ENCODE measurements at places on chromosomes 5 and 9.

GRCh38 chr9:125561509-125562148, 145.4 kb downstream of the MAPKAP1 start:
- DNase-seq: no peak

DNA sequence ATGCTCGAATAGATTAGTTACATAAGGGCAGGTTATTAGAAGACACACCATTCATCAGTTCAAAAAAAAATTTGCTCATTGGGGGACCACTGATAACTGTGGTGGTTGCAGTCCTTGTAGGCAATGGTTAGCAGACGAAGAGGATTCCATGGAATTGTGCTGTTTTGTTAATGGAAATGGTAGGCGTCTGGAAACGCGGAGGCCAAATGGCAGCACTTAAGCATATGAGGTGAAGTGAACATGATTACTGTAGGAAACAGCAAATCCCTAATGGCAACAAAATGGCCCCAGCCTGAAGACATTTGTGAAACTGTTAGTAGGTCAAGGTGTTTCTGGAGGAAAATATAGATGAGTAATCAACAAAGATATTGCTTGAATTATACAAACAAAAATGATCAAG, 535.4 kb upstream of the PTPRD start:
- DNase-seq: no peak

DNA sequence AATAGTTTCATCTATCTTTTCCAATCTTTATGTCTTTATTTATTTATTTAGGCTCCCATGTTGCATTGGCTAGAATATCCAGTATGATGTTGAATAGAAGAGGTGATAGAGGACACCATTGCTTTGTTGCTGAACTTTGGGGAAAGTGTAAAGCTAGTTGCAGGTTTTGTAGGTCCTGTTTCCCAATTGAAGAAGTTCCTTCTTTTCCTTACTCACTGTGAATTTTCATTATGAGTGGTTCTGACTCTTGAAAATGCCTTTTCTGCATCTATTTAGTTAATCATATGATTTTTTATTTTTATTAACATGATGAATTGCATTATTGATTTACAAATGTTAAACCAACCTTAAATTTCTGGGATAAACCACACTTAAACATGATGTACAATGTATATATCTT, 58.9 kb upstream of the NR3C1 start:
- DNase-seq: no peak

DNA sequence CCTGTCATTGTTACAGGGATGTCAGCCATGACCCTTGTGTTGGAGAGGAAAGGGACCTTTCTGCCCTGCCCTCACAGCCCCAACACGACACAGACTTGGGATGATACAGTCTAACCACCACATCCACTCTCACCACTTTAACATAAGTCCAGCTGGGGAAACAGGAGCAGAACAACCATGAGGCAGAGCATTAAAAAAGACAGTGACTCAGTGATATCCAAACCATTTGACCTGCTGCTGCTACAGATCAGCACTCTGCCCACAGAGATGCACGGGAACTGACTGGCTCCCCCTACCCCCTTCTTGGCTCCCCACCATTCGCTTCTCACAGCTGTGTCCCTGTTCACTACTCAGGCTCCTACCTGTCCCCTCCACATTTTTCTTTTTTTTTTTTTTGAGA, 458.6 kb downstream of the ZNF608 start:
- DNase-seq: no peak

DNA sequence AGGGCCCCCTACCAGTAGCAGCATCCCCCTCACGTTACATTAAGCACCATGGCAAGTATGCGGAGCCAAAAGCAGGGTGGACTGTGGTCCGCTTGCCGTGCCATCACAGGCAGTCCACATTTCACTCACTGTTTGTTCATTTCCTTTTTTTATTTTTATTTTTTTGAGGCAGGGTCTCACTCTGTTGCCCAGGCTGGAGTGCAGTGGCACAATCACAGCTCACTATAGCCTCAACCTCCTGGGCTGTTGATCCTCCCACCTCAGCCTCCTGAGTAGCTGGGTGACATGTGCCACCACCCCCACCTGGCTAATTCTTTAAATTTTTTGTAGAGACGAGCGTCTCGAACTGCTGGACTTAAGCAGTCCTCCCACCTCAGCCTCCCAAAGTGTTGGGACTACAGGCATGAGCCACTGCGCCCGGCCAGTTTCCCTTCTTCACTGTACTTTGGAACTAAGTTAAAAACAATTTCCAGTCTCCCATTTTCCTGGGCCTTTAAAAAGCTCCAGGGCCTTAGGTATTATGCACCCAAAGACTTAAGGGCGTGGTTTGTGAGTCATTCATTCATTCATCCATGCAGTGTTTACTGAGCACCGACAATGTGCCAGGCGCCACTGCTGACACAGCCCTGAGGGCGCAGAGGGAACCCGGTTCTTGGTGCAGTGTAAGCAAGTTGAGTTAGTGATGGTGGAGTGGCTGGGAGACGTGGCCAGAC, 19.9 kb downstream of the PRRX2 start:
- no peak for DNase-seq

DNA sequence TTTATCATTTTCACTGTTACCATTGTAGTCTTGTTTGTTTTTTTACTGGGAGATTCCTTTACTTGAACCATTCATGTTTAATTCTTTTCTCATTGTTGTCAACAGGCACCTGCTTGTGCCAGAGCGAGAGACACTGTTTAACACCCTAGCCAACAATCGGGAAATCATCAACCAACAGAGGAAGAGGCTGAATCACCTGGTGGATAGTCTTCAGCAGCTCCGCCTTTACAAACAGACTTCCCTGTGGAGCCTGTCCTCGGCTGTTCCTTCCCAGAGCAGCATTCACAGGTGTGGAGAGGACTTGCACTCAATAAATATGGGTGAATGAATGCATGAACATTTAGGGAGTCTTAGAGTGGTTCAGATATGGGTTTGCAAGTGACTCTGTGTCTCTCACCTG, 37.5 kb downstream of the NUP214 start:
- DNase-seq: no peak

DNA sequence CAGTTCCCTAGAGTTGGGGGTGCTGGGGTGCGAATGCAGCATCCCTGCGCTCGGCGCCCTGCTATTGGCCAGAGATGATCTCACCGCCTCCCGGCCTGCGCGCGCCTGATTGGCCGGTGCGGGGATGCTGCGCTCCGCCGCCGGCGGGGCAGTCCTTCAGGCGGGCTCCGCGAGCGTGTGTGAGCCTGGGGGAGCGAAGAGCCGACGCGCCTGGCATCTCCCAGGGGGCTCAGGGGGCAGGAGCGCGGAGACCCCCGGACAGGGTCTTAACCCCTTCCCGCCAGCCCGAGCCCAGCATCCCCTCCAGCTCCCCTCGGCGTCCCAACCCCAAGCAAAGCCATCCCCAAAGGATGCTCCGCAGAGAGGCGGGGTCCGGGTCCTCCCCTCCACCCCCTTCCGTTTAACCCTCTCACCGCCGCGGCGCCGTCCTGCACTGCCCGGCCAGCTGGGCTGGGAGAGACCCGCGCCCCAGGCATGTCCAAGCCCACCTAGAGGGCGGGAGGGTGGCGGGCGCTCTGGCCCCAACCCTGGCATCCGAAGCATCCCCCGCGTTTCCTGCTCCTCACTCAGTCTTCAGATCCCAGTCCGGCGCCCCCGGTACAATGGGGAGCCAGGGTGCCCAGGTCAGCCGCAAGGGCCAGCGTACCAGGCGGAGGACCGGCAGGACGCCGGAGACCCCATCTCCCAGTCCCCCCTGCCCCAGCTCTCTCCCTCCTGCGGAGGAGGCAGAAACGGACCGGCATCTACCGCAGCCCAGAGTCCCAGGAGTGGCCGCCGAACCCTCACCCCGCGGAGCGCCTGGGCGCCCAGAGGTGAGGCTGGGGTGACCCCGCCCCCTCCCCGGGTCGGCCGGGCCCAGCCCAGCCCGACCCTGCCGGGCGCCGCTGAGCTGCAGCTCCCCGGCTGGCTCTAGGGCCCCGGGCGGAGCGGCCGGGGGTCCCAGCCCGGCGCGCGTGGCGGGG, 19.3 kb upstream of the TOR2A start:
- no peak for DNase-seq

DNA sequence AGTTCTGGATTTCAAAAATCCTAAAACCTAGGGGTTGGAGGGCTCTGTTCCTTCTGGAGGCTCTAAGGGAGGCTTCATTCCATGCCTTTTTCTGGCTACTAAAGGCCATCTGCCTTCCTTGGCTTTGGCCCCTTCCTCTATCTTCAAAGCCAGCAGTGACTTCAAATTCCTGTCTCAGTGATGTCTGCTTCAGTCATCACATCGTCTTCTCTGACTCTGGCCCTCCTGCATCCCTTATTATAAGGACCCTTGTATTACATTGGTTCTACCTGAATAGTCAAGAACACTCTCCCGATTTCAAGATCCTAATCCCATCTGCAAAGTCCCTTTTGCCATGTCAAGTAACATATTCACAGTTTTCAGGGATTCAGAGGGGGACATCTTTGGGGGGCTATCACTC, 60.3 kb downstream of the GNA14 start:
- DNase-seq: no peak
